ENCODE measurements at places on chromosomes 16 and 17. TPM values are rescaled to one million over a fixed set of nuclear protein-coding genes. Genes with fewer than 3 reads are reported as not detected.

Gene BCO1
- 4.0 TPM for total RNA-seq

Gene SLC52A1
- total RNA-seq, result 2.4 TPM

Gene EMC6
- total RNA-seq, result 36.0 TPM

Gene PHAF1
- 11.3 TPM for total RNA-seq

All from left colon (tissue), 2 donors.